Stimulated activated CD4-positive, alpha-beta T cell treated with anti-CD3 and anti-CD28 coated beads, Interleukin-12 subunit alpha, Interleukin-12 subunit beta, amount 100 ng/mL, for 4 hours (primary cell): ENCODE measurements at places on chromosomes 7 and 10.

DNA sequence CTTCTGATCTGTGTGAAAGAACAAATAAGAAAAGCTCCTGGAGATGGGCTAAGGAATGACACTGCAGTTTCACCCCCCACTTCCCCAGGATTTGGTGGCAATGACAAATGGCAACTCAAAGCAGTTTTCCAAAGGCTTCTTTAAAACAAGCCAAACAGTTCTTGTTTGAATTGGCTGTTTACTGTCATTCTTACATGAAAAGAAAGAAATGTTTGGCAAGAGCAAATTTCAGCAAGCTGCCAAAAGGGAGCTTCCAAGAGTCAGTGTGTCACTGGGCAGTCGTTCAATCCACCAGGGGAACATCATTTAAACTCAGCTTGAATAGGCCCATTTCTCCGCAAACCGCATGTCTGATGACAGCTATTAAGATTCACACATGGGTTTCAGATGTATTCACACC is 119.0 kb upstream of the RHOBTB1 start:
- DNase-seq, result no peak

- no peak for DNase-seq
Observed at GRCh38 chr7:114229246-114229645, 185.4 kb upstream of the FOXP2 start.

GRCh38 chr10:30830315-30831230 is 201.0 kb upstream of the LYZL2 start:
- no peak for DNase-seq

DNA sequence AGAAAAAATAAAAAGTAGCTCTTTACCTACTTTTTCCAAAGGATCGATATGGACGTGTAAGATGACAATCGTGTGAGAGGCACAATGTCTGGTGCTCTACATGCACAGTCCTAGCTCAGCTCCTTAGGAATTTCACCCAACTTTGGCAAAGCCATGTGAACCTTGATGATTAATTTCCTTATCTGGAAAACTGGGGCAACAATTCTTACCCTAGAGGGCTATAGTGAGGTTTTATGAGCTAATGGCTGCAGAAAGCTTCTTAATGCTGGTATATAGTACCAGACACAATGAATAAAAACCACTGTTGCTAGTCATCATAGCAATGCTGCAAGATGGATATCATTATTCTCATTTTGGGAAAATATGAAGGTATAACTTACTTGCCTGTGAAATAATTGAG is 202.7 kb downstream of the PARD3 start:
- DNase-seq, result no peak

DNA sequence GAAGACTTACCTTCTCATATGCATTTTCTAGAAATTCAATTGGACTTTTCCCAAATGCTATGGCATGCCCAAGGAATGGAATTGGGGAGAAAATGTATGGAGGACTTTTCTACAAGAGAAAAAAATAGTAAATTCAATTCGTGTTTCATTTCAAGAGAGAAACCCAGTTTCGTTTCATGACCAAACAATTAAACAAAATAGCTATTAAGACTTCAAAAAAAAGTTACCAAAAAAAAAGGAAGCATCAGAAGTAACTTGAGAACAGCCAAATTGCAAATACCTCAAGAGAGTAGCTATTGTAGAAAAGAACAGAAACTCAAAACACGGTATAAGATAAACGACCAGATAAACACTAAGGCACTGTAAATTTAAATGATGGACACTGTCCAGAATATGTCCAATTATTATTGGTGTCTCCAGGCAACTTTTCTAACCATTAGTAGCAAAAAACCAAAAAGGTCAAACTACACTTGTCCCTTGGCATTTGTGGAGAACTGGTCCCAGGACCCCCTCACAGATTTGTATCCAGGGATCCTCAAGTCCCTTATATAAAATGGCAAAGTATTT is 2.4 kb downstream of the CYP51A1 start:
- DNase-seq, result no peak

GRCh38 chr10:129470103-129470851 is 3.2 kb downstream of the MGMT start:
- DNase-seq, result no peak

DNA sequence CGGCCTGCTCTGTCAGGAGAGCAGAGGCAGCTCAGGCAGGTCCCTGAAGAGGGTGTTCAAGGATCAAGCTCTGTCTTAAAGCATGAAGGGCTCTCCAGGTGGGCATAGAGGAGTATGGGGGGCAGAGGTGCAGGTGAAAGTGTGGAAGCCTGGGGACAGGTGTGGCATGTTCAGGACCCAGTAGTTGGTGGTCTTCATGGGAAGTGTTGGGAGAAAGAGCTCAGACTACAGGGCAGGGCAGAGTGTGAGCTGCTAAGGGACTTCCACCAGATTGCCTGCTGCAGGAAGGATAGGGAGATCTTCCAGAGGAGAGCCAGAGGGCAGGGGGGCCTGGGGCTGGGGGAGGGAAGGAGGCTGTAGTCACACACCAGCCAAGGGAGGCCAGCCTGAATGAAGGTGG is 156.5 kb upstream of the GDF10 start:
- no peak for DNase-seq

GRCh38 chr7:37045681-37046179 is 321.4 kb upstream of the AOAH start:
- DNase-seq, result no peak

GRCh38 chr7:73786588-73786987 is 16.5 kb upstream of the CLDN3 start:
- DNase-seq, result no peak

DNA sequence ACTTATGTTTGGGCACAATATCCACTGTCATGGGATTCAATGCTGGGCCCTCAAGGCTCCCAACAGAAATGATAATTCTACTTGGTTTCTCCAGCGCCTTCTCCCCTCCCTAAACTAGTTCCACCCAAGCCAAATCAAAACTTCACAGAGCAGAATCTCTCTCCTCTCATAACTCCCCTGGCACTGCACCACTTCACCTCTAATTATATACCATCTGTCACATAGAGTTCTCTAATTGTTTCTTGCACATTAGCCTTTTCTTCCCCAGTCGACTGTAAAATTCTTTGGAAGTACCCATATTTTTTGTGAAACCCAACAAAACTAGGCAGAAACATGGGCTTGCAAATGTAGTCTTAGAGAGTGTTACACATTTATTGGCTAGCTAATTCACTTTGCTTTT is 8.1 kb downstream of the SGMS1 start:
- DNase-seq, result no peak

DNA sequence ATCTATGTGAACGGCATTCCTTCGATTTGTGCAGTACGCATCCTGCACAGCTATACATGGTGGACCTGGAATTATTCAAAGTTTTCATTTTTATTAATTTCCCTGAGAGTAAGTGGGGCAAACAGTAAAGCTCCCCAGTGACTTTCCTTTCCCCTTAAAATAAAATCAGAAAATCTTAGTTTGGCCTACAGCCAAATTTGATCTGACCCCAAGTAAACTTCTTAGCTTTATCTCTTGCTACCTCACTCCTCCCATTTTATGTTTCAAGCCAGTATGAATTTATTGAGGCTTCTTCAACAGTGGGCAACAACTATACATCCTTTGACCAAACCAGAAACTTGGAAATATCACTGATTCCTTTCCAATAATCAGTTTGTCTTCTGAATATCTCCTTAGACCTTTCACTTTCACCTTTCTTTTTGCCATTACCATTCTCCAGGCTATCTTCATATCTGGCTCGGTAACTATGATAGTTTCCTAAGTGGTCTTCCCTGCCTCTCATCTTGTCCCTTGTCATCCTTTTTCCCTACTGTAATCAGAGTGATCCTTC is 11.1 kb downstream of the SPAG6 start:
- DNase-seq, result no peak

- no peak for DNase-seq
Observed at GRCh38 chr7:155300641-155301452, 3.2 kb downstream of the INSIG1 start.

GRCh38 chr7:13800694-13801448 is 188.6 kb downstream of the ETV1 start:
- no peak for DNase-seq

DNA sequence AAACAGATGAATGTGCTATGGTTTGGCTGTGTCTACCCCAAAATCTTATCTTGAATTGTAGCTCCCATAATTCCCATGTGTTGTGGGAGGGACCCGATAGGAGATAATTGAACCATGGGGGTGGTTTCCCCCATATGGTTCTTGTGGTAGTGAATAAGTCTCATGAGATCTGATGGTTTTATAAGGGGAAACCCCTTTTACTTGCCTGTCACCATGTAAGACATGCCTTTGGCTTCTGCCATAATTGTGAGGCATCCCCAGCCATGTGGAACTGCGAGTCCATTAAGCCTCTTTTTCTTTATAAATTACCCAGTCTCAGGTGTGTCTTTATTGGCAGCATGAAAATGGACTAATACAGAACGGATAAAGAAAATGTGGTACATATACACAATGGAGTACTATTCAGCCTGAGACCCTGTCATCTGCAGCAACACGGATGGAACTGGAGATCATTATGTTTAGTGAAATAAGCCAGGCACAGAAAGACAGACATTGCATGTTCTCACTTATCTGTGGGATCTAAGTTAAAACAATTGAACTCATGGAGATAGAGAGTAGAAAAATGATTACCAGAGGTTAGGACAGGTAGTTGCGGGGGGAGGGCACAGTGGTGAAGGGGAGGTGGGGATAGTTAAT is 587.6 kb upstream of the NRP1 start:
- DNase-seq, result no peak
